ENCODE measurements at places on chromosomes 5 and 9.

GRCh38 chr5:129410488-129410887 lies 49.6 kb upstream of the ADAMTS19 start:
- no peak for DNase-seq

DNA sequence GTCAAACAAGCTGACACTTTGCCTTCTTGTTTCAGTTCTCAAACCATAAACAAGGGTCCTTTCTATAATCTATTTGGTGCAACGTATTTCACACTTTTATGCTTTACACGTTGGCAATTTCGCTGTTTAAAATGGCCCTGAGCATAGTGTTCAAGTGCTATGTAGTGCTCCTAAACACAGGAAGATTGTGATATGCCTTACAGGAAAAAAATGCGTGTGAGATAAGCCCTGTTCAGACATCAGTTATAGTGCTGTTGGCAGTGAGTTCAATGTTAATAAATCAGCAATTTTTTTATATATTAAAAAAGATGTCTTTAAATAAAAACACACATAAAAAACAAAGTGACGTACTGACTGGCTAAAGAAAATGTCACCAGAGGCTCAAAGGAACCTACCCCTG lies 23.9 kb downstream of the CLINT1 start:
- DNase-seq: no peak

GRCh38 chr5:100609594-100609993 lies 74.4 kb downstream of the FAM174A start:
- DNase-seq: no peak

- peak; percentile 57 for DNase-seq
Measured at GRCh38 chr9:86282979-86283535, 719 bp upstream of the ISCA1 start.

GRCh38 chr5:90379652-90380051 lies 29.9 kb downstream of the CETN3 start:
- DNase-seq: no peak

DNA sequence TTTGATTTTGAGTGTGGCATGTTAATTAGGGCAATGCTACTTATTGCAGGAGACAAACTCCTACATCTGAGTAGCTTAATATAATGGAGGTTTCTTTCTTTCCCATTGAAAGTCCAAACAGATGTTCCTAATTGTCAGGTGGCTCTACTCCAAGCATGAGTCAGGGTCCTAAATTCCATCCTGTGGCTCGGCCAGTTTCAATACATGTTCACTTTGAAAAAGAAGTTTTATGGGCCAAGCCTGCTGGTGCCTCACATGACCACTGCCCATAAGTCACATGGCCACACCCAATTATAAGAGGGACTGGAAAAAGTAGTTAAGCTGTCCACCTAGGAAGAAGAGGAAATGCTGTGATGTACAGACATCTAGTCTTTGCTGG lies 170.4 kb downstream of the ARRDC3 start:
- DNase-seq: peak; percentile 96

GRCh38 chr5:152246401-152246800 lies 158.7 kb downstream of the NMUR2 start:
- no peak for DNase-seq

DNA sequence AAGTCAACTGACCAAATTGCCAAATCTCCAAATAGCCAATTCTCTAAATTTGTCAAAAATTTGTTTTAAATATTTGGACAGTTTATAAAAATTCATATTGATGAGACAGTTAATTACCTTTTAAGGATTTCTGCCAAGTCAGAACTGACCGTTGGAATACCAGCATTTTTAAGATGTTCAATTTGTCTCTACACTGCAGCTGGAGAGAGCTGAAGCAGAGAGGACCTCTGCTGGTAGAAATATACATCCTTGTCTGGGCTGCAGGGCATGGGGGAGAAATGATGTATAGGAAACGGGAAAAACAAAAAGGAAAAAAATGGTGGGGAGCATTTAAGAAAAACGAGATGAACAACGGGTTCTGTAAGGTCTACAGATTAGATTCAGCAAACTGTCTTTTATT lies 16.8 kb downstream of the NR6A1 start:
- DNase-seq: no peak

GRCh38 chr5:145204743-145205142 lies 630.4 kb downstream of the PRELID2 start:
- no peak for DNase-seq

GRCh38 chr9:77876091-77876490 lies 155.5 kb downstream of the GNAQ start:
- DNase-seq: no peak

DNA sequence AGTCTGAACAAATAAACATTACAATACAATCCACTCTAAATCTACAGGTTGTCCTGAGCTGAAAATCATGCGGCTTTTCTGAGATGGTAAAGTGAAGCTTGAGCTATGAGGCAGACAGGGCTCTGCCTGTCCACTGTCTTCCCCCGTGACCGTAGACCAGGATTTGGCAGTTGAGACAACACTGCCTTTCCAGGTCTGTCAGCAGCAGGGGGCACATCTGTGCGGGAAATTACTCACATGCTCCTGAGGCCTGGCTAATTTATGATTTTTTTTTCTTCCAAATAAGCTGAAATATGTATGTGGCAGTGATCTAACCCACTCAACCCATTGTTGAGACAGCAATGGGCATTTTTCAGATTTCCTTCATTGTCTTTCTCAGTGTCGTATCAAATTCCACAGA lies 307.9 kb downstream of the FBXL7 start:
- DNase-seq: no peak

GRCh38 chr9:112623198-112623597 lies 94.7 kb downstream of the INIP start:
- no peak for DNase-seq

DNA sequence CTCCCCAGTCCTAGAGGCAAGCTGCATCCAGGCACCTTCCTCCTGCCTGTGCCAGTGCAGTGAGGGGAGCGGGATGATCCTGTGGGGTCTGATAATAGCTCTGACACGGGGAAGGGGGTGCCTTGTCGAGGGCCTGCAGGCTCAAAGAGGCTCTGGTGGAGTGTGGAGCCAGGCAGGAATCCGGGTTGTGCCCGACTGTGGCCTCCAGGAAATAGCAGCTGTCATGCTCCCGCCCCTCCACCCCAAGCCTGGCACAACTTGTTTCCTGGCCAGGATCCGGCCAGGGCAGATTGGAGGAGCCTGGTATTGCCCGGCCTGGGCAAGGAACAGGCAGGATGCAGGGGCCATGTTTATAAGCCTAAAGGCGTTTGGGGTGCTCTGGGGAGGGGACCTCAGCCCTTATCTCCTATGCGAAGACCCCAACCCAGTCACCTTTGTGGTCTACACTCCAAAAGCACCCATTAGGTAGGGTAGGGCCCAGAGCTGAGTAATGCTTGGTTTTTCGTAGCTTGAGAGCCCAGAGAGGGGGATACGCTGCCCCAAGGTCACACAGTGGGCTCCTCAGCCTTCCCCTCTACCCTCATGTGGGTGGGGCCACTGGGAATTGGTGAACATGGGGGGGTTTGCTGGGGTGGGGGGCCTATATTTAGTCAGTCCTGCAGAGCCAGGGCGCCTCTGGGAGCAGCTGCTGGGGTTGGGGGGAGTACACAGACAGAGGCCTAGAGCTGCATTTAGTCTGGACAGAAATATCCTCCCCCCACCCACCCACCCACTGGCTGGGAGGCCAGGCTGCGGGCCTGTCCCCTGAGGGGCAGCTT lies 12.2 kb downstream of the CXXC5 start:
- DNase-seq: no peak

DNA sequence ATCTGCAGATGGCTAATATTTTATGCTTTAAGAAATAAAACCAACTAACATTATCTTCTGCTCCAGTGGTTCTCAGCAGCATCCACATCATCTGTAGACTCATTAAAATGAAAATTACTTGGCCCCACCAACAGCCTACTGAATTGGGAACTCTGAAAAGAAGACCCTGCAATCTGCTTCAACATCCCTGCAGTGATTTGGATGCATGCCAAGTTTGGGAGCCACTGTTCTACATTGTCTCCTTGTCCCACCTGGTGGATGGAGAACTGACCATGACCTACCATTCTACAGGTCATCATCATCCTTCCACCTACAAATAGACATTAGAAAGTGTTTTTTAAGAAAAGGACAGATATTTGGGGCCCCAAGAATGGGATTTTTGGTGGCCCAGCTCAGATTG lies 71.1 kb downstream of the ACER2 start:
- DNase-seq: no peak

GRCh38 chr5:3214838-3215374 lies 380.7 kb upstream of the IRX1 start:
- no peak for DNase-seq

DNA sequence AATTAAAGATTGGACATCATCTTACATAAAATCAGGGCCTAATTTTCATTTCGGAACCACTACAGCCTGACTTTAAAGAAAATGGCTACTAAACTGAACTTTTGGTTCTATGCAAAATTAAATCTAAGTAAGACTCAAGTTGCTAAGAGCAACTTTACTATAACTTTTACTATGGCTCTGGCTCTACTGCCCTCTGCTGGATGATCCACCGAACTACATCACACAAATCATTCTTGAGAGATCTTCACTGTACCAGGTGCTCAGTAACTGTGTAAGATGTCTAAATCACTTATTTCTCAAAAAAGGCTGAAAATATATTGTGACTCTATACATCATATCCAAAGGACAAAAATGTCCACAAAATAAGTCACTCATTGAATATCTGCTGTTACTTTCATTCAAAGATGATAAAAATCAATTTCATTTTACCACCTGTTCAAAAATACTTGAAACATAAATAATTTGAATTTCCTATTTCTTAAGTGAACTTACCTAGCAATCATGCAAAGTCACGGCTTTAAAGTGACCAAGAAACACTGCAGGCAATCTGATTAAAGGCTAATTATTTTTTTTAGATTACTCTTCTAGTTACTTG lies 13.5 kb downstream of the MOCS2 start:
- peak; percentile 65 for DNase-seq

- no peak for DNase-seq
Measured at GRCh38 chr9:15180124-15180523, 126.9 kb downstream of the TTC39B start.

DNA sequence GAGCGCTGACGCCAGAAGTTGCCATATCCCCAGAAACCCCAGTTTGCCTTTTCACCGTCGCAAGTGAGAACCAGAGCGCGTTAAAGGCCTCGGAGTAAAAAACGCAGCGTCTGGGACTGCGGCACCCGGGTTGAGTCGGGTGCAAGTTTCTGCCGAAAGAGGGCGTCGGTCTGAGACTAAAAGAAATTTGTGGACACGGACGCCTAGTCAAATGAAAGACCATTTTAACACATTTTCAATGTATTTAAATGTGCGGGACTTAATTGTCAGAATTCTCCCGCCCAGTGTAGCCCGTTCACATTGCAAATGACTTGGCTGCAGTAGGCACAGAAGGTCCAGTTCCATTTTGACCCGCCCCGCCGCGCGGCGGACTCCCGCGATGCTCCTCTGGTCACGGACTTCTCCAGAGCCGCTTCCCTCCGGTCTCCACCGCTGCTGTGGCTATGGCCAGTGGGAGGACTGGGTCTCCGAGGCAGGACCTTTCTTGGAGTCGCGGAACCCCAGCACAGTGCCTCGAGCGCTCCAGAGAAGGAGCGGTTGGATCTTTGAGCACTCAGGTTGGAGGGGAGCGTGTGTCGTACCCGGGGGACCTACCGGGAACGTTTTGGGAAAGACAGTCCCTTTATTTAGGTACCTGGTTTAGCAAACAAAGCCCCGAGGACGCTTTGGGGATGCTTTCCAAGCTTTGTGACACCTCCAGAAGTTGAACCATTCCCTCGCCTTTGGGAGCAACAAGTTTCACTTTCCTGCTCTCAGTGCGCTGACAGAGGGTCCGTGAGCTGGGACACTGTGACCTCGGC lies 1.2 kb upstream of the NPR3 start:
- peak; percentile 64 for DNase-seq

- peak; percentile 23 for DNase-seq
Measured at GRCh38 chr9:19992556-19992955, 203.7 kb upstream of the SLC24A2 start.

DNA sequence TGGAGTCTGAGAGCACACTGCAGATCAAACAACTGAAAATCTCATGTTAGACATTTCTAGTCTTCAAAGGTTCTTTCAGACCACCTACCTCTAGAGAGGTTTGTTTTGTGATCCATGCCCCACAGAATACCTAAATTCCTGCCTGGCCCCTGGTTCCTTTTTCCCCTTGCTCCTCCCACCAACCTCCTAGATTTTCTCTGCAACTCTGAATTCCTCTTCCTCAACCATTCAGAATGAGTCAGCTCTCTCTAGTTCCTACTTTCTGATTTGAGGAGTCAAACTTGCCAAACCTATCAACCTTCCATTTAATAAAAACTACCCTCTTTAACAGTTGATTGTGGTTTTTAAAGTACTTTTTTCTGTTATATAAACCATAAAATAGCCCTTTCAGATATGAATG lies 83.2 kb upstream of the ZNF462 start:
- no peak for DNase-seq

DNA sequence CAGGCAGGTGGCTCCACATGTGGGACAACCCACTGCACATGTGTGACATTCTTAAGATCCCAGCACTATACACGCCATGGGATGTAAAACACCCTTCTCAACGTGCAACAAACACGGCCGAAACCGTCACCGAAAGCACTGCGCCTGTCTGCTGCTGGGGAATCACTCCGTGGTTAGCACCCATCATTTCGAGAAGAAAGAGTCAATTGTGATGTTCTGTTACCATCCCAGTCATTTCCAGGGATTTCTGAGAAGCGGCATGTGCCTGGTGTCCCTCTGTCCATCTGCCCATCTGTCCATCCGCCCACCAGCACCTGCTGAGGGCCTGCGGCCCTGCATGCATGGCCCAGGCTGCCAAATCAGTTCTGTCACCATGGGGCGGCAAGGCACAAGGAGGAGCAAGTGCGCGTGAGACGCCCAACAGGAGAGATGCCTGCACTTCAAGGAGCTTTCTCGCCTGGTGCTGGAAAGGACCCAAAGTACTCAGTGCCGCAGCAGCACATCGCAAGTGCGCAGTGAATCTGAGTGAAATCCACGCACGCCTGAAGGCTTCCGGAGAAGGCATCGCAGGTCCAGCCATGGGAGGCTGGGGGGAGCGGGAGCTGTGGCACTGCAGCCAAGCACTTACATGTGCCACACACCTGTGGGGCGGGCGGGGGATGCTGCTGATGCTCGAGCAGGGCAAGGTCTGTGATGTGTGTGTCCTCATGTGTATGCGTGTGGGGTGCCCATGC lies 38.0 kb downstream of the VAV2 start:
- no peak for DNase-seq

- DNase-seq: no peak
Measured at GRCh38 chr9:94908583-94909249, 182.2 kb downstream of the AOPEP start.

DNA sequence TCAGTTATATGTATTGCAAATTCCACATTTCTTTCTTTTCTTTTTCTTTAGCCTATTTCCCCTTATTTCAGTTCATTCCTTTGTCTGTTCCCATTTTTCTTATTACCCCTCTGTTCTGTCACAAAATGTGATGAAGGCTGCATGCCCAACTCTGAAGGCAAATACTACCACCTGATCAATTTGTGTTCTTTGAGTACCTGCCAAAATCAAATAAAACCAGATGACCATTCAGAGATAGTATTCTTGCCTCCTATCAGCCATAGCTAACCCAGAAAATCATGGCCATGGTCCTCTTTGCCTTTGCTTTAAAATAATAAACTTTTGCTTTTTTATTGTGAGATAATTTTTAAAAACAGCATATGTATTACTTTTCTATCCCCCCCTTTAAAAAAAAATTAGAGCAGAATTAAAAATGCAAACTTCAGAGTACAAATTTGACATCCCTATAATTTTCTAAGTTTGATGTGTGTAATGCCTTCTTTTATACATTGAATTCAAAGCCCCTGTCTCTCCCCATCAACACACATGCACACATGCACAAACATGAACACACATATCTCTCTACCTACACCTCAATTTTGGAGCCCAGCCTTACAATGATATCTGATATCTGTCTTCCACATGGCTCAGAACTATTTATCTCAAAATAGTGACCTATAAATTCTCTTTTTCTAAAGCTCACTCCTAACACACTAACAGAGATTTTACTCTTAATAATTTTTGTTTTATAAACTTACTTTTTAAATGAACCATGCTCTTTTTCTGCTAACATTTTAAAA lies 3.5 kb downstream of the RFESD start:
- DNase-seq: no peak
